Activated CD8-positive, alpha-beta memory T cell treated with anti-CD3 and anti-CD28 coated beads for 1 hour (primary cell): ENCODE measurements at places on chromosomes 5 and 9.

GRCh38 chr5:172123269-172123692 lies 64.7 kb downstream of the STK10 start:
- DNase-seq = no peak

DNA sequence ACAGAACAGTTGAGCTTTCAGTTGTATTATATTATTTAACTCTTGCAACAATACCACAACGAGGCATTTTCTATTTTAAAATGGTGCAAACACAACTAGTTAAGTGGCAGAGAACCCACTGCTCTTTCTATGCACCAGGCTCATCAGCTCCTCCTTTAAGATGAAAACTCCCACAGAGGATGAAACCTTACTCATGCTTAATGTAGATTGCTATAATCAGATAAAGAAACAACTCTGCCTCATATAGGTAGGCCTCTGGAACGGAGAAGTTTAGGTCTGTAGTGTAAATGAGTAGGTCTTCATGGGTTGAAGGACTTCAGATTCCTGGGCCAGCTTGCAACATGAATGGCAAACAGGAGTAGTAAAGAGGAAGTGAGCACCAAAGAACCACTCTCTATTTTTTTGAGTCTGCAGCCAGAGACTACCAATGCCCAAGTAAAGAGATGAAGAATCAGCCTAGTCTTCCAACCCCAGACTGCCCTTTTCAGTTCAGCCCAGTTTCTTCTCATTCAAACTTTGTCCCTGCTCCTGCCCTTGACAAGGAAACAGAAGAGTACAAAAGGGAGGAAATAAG lies 33.9 kb downstream of the HACD4 start:
- DNase-seq = no peak

DNA sequence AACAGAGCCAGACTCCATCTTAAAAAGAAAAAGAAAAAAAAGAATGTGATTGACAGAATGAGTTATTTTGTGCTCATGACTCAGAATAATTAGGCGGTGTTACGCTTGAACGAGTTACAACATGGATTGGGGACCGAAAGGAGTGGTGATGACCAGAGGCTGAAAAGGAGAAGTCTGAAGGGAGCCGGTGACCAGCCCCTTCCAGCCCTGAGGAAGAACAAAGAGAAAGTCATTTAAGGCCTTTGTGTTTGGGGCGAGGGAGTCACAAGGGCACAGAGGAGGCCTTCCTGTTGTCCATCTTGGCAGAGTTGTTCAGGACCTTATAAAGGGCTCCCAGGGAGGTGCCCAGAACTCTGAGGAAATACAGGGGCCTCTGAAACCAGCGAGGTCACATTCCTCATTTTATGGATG lies 131.6 kb downstream of the GOLPH3 start:
- no peak for DNase-seq

- DNase-seq = no peak
Measured at GRCh38 chr9:135135929-135136315, 48.5 kb downstream of the OLFM1 start.

DNA sequence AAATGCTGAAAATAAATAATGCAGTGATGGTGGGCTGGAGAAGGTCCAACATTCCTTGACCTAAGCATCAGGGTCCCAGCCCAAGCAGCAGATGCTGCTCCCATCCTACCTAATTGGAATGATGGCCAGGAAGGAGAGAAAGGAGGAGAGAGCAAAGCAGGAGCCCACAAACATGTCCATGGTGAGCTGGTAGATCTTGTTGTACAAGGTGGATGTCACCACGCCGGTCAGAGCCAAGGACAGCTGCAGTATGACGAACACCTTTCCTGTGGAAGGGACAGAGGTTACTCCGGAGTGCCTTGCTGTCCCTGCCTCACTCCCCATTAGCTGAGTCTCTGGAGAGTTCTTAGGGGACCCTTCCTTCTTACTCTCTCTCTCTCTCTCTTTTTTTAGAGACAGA lies 4.3 kb downstream of the SLC46A2 start:
- DNase-seq = no peak

DNA sequence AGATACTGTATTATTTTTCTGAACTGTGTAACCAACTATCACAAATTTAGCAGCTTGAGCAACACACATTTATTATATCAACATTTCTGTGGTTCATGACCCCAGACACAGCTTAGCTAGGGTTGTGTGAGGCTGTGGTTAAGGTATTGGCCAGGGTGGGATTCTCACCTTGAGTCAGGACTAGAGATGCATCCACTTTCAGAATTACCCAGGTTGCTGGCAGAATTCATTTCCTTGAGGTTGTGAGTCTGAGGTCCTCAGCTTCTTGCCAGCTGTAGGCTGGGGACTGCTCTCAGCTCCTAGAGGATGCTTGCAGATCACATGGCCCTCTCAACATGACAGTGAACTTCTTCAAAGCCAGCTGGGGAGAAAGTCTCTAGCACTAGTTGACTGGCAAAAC lies 122.5 kb upstream of the RASGRF2 start:
- no peak for DNase-seq

GRCh38 chr9:101381833-101382342 lies 2.9 kb downstream of the BAAT start:
- DNase-seq = no peak

GRCh38 chr9:36551910-36552309 lies 20.8 kb upstream of the MELK start:
- no peak for DNase-seq

DNA sequence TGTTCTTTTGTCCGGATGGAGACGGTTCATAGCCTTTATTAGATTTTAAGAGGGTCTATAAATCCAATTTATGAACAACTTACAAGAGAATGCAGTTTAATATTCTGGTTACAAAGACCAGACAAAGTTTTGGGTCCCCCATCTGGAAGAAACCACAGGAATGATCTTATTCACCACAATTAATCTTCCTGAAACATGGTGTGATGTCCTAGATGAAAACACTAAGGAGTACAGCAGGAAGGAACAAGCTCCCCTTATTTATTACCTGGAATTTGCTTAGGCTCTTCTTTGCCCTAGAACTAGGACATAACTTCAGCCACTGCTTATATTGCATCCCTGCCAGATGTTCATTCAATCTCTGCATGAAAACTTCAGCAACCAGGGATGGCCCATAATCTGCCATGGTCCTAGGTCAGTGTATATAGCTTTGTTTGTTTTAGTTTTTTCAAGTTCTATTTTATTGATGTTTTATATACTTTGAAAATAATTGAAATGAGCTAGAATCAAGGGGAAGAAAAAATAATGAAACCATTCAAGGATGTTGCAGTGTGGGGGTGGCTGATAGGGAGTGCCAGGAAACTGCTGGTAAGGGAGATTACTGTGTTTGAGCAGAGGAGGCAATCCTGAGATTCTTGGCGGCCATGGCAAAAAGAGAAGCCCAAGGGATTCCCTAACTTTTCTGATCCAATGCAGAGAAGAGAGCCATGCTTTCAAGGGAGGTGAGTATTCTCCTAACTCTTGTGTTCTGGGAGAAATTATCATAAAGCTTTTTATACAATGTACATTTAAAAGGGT lies 16.8 kb downstream of the TXNDC8 start:
- DNase-seq = no peak

DNA sequence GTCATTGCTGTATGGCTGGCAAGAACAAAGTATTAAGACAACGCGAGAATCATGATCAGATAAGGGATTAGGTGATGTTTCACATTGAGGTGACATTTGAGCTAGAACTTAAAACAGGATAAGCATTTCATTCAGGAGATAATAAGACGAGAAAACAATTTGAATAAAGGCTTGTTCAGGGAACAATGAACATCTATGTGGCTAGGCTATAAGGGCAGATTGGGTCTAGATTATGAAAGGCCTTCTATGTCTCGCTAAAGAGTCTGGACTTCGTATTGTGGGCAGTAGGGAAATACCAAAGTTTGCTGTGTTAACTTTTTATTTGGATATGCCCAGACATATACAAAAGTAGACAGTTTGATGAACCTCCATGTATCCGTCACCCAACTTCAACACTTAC lies 6.9 kb downstream of the MRPL22 start:
- no peak for DNase-seq

GRCh38 chr5:181047921-181048320 lies 7.9 kb downstream of the BTNL9 start:
- DNase-seq = no peak

GRCh38 chr5:110865400-110866094 lies 126.7 kb downstream of the SLC25A46 start:
- no peak for DNase-seq

DNA sequence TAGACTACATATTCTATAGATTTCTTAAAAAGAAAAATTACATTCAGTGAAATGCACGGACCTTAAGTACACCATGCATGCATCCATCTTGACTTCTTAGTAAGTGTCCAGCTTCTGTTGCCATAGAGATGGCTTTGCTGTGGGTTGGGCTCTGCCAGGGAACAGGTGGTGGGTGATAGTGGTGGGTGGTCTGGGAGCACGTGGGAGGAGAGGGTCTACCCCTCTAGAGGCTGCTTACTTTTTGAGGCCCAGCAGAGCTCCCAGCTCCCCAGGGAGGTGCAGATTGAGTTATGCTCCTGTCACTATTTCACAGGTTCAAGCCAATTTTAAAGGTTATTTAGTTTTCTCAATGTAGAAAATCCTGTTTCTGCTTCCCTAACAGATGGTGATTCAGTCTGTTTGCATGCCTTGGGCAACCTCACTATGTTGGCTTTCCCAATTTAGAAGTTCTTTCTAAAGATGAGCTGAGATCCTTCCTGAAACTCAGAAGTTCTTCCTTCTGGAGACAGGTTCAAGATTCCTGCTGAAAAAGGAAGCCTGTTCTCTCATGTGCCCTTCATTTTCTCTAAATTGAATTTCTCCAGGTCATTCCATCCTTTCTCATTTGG lies 107.4 kb upstream of the LHFPL2 start:
- DNase-seq = no peak

DNA sequence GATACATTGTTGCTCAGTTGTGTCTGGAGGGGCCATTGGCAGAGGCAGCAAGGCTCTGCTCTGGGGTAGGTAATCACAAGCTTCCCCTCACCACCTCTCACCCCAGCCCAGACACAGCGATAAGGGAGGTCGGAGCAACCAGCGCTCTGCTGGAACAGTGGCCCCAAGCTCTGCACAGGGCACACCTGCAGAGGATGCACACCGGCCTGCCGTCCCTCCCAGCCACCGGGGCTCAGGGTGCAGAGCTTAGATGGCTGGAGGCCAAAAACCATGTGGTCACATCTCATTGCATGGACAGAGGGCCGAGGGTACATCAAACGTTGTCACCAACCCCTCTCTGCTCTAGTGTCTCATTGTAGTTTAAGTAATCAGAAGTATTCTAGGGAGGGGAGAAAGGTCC lies 95.4 kb upstream of the ICE1 start:
- no peak for DNase-seq

GRCh38 chr5:40914835-40915234 lies 5.5 kb downstream of the C7 start:
- DNase-seq = no peak

DNA sequence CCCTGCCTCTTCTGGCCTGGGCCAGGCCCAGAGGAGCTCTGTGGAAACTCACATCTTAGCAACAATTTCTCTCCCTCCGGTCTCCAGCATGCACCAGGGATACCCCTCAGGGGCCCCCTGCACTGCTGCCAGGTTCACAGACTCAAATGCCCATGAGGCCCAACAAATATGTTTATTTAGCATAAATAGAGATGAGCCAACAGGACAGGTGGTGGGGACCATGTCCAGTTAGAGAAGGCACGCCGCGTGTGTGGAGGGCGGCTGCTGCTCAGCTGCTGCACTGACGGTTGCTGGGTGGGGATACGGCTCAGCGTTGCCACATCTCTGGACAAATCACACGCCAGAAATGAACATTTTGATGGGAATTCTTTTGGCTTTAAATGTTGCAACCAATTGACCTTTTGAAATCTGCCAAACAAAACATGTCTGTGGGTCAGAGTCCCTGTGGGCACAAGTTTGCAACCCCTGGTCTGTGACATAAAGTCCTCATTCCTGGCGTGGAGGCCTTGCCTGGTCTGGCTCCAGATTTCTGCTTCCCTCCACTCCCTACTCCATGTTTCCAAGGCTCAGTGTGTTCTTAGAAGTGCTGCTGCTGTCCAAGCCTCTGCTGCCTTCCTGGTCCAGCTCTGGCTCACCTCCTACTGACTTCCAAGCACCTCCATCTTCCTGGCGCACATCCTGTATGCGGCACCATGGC lies 88.9 kb downstream of the AMBP start:
- DNase-seq = no peak
